ENCODE measurements at places on chromosomes 13 and 19. TPM values are rescaled to one million over a fixed set of nuclear protein-coding genes. Genes with fewer than 3 reads are reported as not detected.

DNA sequence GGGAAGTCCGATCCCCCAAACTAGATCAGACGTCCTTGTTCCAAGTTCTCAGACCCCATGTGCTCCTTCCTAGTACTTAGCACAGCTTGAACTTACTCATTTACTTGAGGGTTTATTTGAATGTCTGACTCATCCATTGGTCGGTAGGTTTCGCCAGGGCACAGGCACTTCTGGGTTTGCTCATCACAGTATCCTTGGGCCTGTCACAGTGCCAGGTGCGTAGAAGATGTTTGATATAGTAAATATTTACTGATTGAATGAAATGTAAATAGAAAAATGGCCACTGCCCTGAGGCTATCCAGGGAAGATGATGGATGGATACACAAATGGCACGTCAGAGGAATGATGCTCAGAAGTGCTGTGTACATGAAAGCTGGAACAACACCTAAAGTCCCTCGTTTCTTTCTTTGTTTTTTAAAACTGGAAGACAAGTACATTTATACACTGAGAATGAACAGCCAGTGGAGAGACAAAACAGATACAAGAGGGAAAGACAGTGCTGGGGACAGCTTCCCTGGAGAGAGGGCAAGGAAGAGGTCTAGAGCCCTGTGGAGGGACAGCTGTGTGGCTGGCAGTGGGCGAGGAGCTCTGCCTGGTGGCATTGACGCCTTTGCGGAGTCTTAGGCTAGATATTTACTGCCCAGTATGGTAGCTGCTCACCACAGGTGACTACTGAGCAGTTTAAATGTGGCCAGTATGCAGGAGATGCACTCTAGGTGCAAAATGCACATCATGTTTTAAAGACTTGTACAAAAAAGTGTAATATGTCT lies 31.2 kb upstream of the KL start:
- no peak for DNase-seq

GRCh38 chr13:98781045-98781444 lies 28.6 kb upstream of the SLC15A1 start:
- no peak for DNase-seq

- no peak for DNase-seq
These were observed 17.5 kb downstream of the ZC3H13 start for GRCh38 chr13:46035066-46035465.

DNA sequence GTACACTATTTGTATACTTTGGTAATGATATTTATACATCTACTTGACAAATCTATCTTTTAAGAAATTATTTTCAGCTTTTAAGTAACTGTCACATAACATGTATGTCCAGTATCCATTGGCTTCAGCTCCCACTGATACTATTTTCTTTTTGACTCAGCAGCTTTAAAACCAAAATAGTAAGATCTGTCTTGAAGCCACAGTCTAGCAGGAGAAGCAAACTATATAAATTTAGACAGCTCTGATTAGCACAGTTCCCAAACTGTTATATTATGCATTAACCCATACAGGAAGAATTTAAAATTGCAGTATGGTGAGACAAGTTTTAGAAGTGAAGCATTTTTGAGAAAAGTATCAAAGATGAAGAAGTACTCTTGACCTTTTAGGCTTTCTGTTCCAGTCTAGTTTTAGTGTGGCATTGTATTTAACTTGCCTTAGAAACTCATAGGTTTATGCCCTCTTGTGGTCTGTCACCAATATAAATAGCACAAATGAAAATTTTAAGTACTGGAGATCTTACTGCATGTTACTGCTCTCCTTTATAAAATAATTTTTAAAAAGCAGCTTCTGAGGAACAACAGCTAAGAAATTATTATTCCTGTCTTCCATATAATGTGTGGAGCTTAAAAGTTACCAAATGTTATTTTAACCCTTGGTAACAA lies 24.7 kb downstream of the URI1 start:
- DNase-seq: no peak

DNA sequence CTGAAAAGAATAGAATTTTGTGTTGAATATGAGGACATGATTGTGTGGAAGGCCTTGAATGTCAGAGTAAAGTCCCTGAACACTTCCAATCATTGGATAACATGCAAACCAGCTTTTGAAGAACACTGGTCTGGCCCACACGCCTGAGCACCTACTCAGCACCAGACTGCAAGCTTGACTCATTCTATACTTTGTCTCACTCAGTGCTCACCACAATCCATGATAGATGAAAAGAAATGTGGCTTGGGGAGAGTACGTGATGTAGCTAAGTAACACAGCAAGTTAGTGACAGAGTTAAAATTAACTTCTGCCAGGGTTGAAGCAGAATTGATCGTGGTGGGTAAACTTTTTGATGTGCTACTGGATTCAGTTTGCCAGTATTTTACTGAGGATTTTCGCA lies 12.0 kb downstream of the DLEU7 start:
- DNase-seq: no peak

GRCh38 chr13:74250738-74251190 lies 116.6 kb upstream of the KLF12 start:
- no peak for DNase-seq

DNA sequence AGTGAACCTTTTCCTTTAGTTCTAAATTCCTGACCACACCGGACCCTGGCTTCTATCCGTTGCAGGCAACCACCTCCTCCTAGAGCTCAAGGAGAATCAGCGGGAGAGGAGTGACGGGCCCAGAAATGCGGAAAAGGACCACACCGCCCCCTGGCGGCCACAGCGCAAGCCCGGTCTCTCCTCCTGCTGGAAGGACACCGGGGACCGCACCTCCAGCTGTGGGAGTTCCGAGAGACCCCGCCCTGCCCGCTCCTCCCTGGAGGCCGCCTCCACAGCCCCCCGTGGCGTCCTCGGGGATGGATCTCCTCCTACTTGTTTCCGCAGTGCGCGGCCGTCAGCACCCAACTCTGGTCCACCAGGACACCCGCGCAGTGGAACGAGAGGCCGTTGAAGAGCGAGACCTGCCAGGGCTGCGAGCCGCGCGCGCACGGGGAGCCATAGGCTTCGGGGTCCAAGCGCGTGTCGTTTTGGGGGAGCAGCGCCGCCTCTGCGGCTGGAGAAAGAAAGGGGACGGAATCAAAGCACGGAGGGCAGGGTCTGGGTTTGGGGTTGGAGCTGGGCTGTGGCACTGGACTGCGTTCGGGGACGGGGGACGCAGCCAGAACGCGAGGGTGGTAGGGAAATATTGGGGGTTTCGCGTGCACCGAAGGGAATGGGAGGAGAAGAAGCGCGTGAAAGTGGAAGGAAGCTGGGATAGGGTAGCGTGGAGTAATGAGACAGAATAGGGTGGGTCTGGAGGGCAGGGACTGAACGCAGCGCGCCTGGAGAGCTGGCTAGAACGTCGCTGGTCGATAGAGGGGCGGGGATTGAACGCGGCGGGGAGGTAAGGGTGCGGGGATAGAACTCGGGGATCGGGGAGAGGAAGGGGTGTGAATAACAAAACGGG lies 2.5 kb downstream of the KLK10 start:
- DNase-seq: no peak

DNA sequence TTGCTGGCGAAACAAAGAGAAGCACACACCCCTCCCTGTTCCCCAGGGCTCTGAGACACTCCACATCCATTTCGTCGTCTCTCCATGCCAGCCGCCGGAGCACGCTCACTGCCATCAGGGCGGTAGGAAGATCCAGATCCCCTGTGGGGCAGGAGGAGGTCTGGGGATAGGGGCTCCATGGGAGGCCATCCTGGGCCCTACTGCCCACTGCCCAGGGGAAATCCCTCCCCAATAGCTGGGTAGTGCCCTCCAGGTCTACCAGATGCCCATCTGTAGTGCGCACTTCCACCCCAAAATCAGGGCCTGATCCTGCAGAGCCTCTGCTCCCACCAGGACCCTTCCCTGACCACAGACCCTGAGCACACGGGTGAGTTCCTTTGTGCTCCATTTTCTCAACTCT lies 80.3 kb downstream of the EFNB2 start:
- no peak for DNase-seq

DNA sequence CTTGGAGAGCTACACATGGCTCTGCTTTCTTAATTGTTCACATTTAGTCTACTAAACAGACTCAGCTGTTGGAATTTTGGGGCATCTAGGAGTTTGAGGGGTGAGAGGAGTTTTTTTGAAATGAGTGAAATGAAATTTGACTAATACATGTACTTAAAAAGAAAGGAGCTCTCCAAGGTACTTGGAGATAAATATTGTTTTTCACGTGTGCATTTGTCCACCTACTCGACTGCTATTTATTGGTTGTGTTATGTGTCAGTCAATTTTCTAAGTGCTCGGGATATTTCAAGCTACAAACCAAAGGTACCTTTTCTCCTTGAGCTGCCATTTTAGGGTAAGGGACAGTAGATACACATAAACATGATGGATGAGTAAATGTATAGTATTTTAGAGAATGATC lies 697.0 kb downstream of the LIG4 start:
- DNase-seq: no peak

GRCh38 chr13:114309806-114310410 lies 4.4 kb upstream of the CHAMP1 start:
- no peak for DNase-seq

- no peak for DNase-seq
These were observed 109.6 kb downstream of the VWA8 start for GRCh38 chr13:41851351-41851750.

ZNF611 gene
- total RNA-seq: 6.9 TPM

PTH2 gene
- total RNA-seq: not detected
